Left lung (tissue), 14 donors: ENCODE measurements at places on chromosomes 16 and 17.
A peak's percentile ranks its signal among the peaks of the same experiment; 100 is the strongest.

- no peaks in the 10 kb centered on the region for H3K27me3 ChIP-seq
- H3K36me3 ChIP-seq = no peaks in the 10 kb centered on the region
- H3K4me3 ChIP-seq = no peak overlapping the region
- no peak for DNase-seq
- H3K4me1 ChIP-seq = peaks cover 3% of the 10 kb centered on the region
These were observed 5.5 kb upstream of the MAF start for GRCh38 chr16:79605999-79606398.

- DNase-seq = no peak
- no peaks in the 10 kb centered on the region for H3K27me3 ChIP-seq
- no peak overlapping the region for H3K4me3 ChIP-seq
- no peaks in the 10 kb centered on the region for H3K36me3 ChIP-seq
These were observed 95.0 kb upstream of the PSMD7 start for GRCh38 chr16:74201576-74201975.

GRCh38 chr16:67283039-67283825 is 3.9 kb downstream of the PLEKHG4 start:
- DNase-seq = no peak
- H3K4me1 ChIP-seq = peaks cover 14% of the 10 kb centered on the region
- H3K36me3 ChIP-seq = no peaks in the 10 kb centered on the region
- no peak overlapping the region for H3K27ac ChIP-seq
- H3K27me3 ChIP-seq = no peaks in the 10 kb centered on the region
- H3K4me3 ChIP-seq = no peak overlapping the region

DNA sequence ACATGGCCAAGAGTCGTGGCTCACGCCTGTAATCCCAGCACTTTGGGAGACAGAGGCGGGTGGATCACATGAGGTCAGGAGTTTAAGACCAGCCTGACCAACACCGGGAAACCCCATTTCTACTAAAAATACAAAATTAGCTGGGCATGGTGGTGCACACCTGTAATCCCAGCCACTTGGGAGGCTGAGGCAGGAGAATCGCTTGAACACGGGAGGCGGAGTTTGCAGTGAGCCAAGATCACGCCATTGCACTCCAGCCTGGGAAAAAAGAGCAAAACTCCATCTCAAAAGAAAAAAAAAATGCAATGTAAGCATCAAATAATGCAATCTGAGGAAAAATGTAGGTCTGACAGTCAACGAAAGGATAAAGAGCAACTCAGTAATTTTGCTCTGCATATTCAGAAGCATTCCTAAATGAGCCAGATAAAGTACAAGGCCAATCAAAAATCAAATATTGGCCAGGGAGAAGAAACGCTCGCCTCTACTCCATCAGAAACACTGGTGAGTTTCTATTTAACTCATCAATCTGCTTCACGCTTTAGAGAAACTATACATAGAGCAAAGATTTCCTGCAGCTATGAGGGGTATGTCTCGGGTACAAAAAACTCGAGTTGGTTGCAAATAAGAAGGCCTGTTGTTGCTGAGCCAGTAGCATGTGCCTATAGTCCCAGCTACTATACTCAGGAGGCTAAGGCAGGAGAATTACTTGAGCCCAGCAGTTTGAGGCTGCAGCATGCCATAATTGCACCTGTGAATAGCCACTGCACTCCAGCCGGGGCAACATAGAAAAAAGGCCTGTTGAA is 3.7 kb downstream of the TXNDC11 start:
- H3K4me3 ChIP-seq = no peak overlapping the region
- no peak overlapping the region for H3K27ac ChIP-seq
- peaks cover 35% of the 10 kb centered on the region for H3K36me3 ChIP-seq
- H3K4me1 ChIP-seq = peaks cover 9% of the 10 kb centered on the region
- H3K27me3 ChIP-seq = no peaks in the 10 kb centered on the region
- DNase-seq = no peak

DNA sequence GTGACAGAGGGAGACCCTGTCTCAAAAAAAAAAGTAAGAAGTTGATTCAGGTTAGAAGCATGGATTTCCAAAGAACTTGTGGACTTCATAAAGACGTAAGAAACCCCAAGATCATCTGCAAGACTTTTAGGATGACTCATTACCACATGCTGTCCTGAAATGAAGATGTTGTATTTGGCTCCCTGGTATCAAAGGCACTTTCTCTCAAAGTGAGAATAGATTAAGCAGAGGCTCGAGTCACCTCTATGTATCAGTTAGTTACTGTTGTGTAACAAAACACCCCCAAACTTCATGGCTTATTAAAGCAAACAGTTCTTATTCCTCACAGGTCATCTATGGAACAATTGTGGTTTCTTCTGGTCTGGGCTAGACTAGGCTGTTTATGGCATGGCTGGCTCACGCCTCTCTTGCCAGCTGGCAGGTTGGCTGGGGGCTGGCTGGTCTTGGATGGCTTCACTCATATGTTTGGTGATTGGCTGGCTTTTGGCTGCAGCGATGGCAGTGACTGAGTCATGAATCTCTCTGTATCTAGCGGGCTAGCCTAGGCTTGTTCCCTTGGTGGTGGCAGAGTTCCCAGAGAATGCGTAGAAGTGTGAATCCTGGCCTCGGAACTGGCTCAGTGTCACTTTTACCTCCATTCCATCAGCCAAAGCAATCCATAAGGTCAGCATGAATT is 60.4 kb upstream of the MSI2 start:
- no peak for DNase-seq
- no peak overlapping the region for H3K4me3 ChIP-seq
- H3K27ac ChIP-seq = no peak overlapping the region
- no peaks in the 10 kb centered on the region for H3K27me3 ChIP-seq
- H3K36me3 ChIP-seq = no peaks in the 10 kb centered on the region

DNA sequence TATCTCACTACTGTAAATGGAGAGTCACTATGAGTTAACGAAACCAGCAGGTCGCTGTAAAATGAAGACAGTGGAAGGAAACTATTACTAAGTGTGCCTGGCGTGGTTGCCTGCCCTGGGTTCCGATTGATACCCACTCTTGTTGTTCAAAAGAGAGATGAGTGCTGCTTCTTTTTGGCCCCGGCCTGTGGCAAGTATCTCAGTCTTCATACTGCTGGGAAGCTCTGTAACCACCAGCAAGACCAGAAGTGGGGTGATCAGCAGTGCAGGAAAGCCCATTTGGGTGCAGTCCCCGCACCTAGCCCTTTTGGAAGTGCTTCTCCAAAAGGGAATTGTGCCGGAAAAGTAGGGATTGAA is 104.5 kb downstream of the SNX29 start:
- H3K27ac ChIP-seq = no peak overlapping the region
- H3K36me3 ChIP-seq = peaks cover 29% of the 10 kb centered on the region
- no peak for DNase-seq
- no peak overlapping the region for H3K4me3 ChIP-seq

GRCh38 chr17:57006040-57006439 is 28.1 kb downstream of the SCPEP1 start:
- H3K27ac ChIP-seq = no peak overlapping the region
- no peaks in the 10 kb centered on the region for H3K27me3 ChIP-seq
- no peak overlapping the region for H3K4me3 ChIP-seq
- no peak for DNase-seq

DNA sequence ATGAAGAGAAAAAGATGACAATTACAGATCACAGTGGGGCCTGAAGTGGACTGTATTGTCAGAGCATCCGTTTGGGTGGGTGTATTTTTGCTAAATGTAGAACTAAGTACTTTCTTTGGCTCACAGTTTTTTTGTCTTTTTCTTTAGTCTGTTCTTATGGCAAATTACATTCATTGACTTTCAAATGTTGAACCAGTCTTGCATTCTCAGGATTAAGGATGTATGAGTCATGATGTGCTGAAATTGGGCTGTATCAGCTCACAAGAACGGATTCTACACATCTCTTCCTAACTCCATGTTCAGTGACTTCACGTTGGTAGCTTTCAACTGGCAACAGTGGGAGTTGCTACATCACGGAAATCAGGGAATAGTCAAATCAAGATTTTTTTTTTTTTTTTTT is 66.5 kb downstream of the TEX2 start:
- H3K36me3 ChIP-seq = peaks cover 11% of the 10 kb centered on the region
- DNase-seq = no peak
- H3K27me3 ChIP-seq = no peaks in the 10 kb centered on the region
- H3K27ac ChIP-seq = no peak overlapping the region
- peaks cover 5% of the 10 kb centered on the region for H3K4me1 ChIP-seq

GRCh38 chr16:61547626-61548025 is 488.6 kb downstream of the CDH8 start:
- H3K4me3 ChIP-seq = no peak overlapping the region
- H3K4me1 ChIP-seq = no peaks in the 10 kb centered on the region
- DNase-seq = no peak
- no peaks in the 10 kb centered on the region for H3K27me3 ChIP-seq

DNA sequence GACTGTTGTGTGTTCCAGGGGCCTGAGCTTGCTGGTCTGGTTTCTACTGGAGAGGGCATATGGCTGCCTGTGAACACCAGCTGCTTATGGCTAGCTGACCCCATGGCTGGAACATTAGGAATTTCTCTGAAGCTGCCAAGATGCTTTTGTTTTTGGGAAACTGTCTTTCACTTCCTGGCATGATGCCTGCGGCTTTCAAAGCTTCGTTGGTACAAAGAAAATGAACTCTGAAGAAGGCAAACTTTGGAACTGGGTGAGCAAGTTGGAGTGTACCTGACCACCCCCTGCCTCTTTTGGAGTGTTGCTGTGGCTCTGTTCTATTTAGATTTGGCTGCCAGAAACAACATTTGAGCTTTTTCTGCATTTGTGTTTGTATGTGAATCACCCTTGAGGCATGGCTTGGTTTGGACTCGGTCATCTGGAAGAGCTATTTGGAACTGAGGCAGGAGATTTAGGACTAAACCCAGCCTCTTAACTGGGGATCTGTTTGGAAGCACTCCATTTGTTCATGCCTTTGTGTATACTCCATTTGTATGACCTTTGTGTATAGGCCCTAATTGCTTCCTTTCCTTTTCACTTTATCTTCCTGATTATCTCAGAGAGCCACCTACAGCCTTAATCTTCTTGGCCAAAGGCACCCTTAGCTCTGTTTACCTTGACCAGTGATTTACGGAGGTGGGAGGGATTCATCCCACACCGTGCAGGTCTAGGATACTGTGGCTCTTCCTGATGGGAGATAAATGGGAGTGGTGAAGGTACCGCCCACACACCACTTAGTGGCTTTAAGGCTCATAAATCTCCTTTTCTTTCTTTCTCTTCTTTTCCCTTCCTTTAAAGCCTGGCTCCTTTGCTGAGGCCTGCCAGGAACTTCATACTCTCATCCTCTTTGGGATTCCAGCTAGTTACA is 7.3 kb upstream of the CPHXL start:
- H3K36me3 ChIP-seq = no peaks in the 10 kb centered on the region
- H3K4me1 ChIP-seq = no peaks in the 10 kb centered on the region
- H3K27me3 ChIP-seq = no peaks in the 10 kb centered on the region
- no peak overlapping the region for H3K4me3 ChIP-seq
- peak overlapping the region; percentile 47 for H3K27ac ChIP-seq

DNA sequence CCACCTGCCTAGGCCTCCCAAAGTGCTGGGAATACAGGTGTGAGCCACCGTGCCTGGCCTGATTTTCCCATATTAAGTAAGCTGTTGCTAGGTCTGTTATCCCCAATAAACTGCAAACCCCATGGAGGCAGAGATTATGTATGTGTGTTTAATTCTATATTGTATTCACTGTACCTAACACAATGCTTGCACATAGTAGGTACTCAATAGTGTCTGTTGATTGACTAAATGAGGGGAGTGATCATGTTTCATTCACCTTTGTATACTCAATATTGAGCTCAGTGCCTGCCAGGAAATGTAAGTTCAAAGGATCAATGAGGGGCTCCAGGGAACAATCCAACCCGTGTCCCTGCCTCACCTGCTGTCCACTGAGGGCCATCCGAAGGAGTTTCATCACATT is 14.6 kb upstream of the GGA2 start:
- H3K27me3 ChIP-seq = no peaks in the 10 kb centered on the region
- no peak overlapping the region for H3K27ac ChIP-seq
- no peak for DNase-seq
- peaks cover 66% of the 10 kb centered on the region for H3K36me3 ChIP-seq

DNA sequence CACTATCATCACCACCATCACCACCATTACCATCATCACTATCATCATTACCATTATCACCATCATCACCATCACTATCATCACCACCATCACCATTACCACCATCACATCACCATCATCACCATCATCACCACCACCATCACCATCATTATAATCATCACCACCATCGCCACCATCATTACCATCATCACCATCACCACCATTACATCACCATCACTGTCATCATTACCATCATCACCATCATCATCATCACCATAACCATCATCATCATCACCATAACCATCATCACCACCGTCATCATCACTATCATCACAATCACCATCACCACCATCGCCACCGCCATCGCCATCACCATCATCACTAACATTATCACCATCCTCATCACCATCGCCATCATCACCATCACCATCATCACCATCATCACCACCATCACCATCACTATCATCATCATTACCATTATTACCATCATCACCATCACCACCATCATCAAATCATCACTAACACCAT is 4.9 kb upstream of the JPH3 start:
- H3K27me3 ChIP-seq = peaks cover 70% of the 10 kb centered on the region
- no peak overlapping the region for H3K27ac ChIP-seq
- no peak overlapping the region for H3K4me3 ChIP-seq
- no peaks in the 10 kb centered on the region for H3K4me1 ChIP-seq
- H3K36me3 ChIP-seq = no peaks in the 10 kb centered on the region
- DNase-seq = no peak

- no peak for DNase-seq
- no peaks in the 10 kb centered on the region for H3K4me1 ChIP-seq
- H3K4me3 ChIP-seq = no peak overlapping the region
- H3K27ac ChIP-seq = no peak overlapping the region
- H3K27me3 ChIP-seq = no peaks in the 10 kb centered on the region
- H3K36me3 ChIP-seq = no peaks in the 10 kb centered on the region
These were observed 54.9 kb downstream of the KLHDC4 start for GRCh38 chr16:87710887-87711286.

GRCh38 chr17:51056813-51057510 is 63.7 kb downstream of the SPAG9 start:
- no peaks in the 10 kb centered on the region for H3K27me3 ChIP-seq
- H3K27ac ChIP-seq = no peak overlapping the region
- H3K4me3 ChIP-seq = no peak overlapping the region
- H3K4me1 ChIP-seq = no peaks in the 10 kb centered on the region
- DNase-seq = no peak
- H3K36me3 ChIP-seq = peaks cover 4% of the 10 kb centered on the region

DNA sequence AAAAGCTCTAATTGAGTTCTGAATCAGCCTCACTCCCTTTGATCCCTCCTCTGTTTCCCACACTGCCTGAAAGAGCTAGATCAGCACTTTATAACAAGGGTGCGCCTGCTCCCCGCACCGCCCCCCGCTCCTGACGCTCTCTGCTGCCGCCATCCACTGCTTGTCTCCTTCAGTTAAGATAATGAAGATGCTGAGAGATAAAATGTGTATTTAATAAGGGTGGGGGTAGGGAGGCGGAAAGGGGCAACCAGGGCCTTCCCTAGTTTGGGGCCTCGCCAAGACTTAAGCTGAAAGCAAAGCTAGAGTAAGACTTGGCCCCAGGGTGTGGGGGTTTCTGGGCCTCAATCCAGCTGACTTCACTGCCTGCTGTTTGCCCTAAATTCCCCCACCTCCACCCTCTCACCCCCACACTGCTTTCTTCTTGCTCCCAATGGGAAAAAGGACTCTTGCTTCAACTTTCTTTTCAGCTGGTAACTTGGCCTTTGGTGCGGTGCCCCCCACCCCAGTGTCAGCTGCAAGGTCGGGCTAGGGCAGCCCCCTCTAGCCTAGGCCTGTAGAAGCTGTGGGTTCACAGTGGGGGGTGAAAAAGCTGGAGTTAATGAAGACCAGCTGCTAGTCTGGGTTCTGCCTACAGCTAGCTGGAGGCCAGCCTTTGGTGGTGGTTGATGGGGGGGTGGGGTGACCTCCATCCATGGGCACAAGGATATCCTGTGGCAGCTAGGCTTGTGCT is 1.8 kb upstream of the RARA start:
- no peaks in the 10 kb centered on the region for H3K36me3 ChIP-seq
- H3K4me1 ChIP-seq = peaks cover 70% of the 10 kb centered on the region
- DNase-seq = no peak
- H3K4me3 ChIP-seq = no peak overlapping the region
- no peaks in the 10 kb centered on the region for H3K27me3 ChIP-seq
